ENCODE measurements at places on chromosomes 1 and 21. TPM values are rescaled to one million over a fixed set of nuclear protein-coding genes. Genes with fewer than 3 reads are reported as not detected.

The ZBTB7B gene
- 15.9 TPM for polyA plus RNA-seq

DNA sequence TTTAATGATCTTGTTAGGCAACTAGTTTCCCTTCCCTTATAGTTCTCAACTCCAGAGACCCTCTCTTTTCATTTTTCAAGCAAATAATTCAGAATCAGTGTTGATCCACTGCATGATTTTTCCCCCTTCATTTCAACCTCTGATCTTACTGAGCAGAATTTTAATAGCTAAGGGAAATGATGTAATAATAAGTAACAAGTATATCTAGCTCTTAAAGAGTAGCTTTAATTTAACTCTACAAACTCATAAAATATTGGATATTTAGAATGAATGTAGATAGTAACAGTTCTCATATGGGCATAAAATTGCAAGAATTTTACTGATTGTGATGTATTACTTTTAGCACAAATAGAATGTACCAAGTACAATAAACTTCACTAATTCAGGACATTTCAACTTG, 130.2 kb downstream of the NR5A2 start:
- no peak for DNase-seq

GRCh38 chr1:53093778-53094532, 31.9 kb downstream of the PODN start:
- no peak for DNase-seq

GRCh38 chr21:28971171-28971570, 21.5 kb downstream of the LTN1 start:
- DNase-seq = no peak

Measured in renal pelvis (tissue), 12 donors.